Right atrium auricular region (tissue), 2 donors: ENCODE measurements at places on chromosomes 11 and 22. TPM values are rescaled to one million over a fixed set of nuclear protein-coding genes. Genes with fewer than 3 reads are reported as not detected.

DNA sequence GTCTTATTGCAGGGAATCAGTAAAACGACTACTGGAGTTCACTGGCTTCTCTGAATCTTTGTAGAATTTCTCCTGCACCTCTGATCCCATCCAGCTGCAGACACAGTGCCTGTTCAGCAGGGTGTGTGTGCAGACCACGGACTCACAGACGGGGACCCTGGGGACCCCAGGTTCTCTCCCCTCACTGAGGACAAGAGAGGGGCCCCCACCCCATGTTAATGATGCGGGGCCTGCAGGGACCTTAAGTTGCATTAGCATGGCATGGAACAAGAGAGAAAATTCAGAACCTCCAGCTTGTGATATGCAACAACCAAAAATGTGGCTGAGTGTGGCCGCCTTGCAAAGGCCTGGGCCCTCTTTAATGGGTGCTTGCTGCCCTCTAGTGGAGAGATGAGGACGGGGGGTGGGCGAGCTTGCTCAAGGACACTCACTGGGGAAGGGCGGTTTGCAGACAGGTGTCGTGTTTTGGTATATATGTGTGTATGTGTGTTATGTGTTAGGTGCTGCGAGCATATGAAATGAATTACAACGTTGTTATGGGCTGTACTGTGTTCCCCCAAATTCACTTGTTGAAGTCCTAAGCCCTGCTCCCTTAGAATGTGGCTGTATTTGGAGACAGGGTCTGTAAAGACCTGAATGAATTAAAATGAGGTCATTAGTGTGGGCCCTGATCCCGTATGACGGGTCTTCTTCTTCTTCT lies 84.4 kb upstream of the SEPTIN5 start:
- peak; percentile 66 for DNase-seq
- H3K27ac ChIP-seq, result no peak overlapping the region
- H3K4me3 ChIP-seq, result no peak overlapping the region
- no peaks in the 10 kb centered on the region for H3K36me3 ChIP-seq
- no peaks in the 10 kb centered on the region for H3K4me1 ChIP-seq

GRCh38 chr22:30198921-30199320 lies 47.6 kb downstream of the LIF start:
- H3K27ac ChIP-seq, result no peak overlapping the region
- no peaks in the 10 kb centered on the region for H3K36me3 ChIP-seq
- no peaks in the 10 kb centered on the region for H3K27me3 ChIP-seq
- DNase-seq, result no peak
- H3K4me3 ChIP-seq, result no peak overlapping the region
- no peaks in the 10 kb centered on the region for H3K4me1 ChIP-seq

GRCh38 chr22:37797874-37798500 lies 9.7 kb upstream of the GCAT start:
- no peak overlapping the region for H3K27ac ChIP-seq
- H3K4me1 ChIP-seq, result peaks cover 12% of the 10 kb centered on the region
- no peak for DNase-seq
- no peaks in the 10 kb centered on the region for H3K36me3 ChIP-seq
- H3K4me3 ChIP-seq, result no peak overlapping the region

DNA sequence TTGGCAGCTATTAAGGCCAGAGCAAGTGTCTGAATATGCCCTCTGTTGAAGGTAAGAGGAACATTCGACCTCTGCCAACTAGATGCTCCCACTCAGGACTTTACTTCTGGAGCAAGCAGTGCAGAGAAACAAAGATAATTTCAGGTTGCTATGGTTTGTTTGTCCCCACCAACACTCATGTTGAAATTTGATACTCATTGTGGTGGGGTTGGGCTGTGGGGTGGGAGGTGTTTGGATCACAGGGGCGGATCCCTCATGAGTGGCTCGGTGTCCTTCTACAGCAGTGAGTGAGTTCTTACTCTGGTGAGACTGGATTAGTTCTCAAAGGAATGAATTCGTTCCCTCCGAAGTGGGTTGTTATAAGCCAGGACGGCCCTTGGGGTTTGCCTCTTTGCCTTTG lies 12.0 kb downstream of the OR8A1 start:
- DNase-seq, result no peak
- H3K27me3 ChIP-seq, result no peaks in the 10 kb centered on the region
- no peak overlapping the region for H3K4me3 ChIP-seq
- no peak overlapping the region for H3K27ac ChIP-seq

The DMC1 gene
- total RNA-seq, result 16.3 TPM

DNA sequence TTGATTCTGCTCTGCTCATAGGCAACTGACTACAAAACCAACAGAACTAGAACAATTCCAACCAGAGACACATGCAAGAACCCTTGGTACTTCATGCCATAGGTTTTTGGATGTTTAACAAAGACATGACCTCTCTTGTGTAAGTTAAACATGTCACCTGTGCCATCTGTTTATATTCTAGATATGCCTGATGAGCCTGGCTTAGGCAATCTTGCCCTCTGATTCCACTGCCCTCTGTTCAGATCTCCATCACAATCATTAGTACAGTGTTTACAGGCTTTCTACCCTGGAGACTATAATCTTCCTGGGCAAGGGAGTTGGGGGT lies 40.8 kb downstream of the ABTB2 start:
- peak overlapping the region; percentile 24 for H3K27ac ChIP-seq
- H3K36me3 ChIP-seq, result no peaks in the 10 kb centered on the region
- H3K27me3 ChIP-seq, result no peaks in the 10 kb centered on the region
- no peak overlapping the region for H3K4me3 ChIP-seq
- DNase-seq, result no peak

DNA sequence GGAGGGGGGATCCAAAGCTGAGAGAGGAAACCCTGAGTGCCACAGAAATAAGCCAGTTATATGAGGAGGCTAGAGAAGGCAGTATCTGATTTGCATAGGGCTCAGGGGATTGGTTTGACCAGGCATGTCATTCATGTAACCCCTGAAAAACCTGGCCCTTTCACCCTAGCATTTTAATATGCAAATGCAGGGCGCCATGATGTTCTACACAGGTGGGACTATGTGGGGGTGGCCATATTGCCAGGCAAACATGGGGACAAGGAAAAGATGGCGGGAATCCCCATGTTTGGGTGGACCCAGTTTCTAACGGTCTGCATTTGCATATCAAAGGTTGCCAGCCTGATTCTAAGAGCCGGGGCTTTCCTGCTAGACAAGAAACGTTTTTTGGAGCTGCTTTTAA lies 27.2 kb downstream of the CSF2RB start:
- no peaks in the 10 kb centered on the region for H3K27me3 ChIP-seq
- no peak overlapping the region for H3K27ac ChIP-seq
- no peak overlapping the region for H3K4me3 ChIP-seq
- no peaks in the 10 kb centered on the region for H3K36me3 ChIP-seq
- DNase-seq, result no peak
- H3K4me1 ChIP-seq, result no peaks in the 10 kb centered on the region

The HSPB2 gene
- 13.0 TPM for total RNA-seq

- peak within 1 kb of the TSS; percentile 100 for H3K27ac ChIP-seq
- H3K4me1 ChIP-seq, result peaks cover 60% of the 10 kb centered on the region
- DNase-seq, result peak; percentile 79
Observed at GRCh38 chr11:123061403-123062157, at the start of gene HSPA8. Gene HSPA8 (minus strand): TSS chr11:123062136. CDS start chr11:123061324, 812 bp downstream.

The DDTL gene
- not detected for total RNA-seq

GRCh38 chr11:121163658-121164308 lies 62.7 kb downstream of the TECTA start:
- H3K27me3 ChIP-seq, result no peaks in the 10 kb centered on the region
- H3K4me3 ChIP-seq, result no peak overlapping the region
- no peak for DNase-seq

- no peak for DNase-seq
- no peaks in the 10 kb centered on the region for H3K27me3 ChIP-seq
- no peak overlapping the region for H3K27ac ChIP-seq
- no peaks in the 10 kb centered on the region for H3K4me1 ChIP-seq
Observed at GRCh38 chr11:58285483-58286040, 17.5 kb upstream of the OR10W1 start.

DNA sequence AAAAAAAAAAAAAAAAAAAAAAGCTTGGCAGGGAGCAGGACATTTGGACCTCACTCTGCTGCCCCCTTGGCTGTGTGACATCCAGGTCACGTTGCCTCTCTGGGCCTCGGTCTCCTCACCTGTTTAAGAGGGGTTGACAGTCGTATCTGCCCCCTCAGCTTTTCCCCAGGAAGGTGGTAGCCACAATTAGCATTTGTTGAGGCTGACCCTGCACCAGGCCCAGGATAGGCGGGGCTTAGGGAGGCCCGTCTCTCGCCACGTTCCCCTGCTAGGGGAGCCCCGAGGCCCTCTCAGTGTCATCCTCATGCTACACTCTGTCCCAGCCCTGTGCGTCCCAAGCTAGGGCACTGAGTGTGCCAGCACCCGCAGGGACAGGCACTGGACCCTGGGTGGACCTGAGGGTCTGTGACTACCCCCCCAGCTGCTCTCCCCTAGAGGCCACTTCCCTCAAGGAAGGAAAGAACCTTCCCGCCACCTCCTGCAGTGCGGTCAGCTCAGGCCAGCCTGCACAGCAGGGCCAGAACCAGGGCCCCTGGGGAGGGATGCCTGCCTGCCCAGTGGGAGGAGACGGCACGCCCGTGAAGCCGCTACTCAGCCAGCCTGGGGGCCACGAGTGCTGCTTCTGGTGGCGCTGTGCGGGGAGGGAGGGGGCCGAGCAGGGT lies 38.5 kb upstream of the PPARA start:
- no peak overlapping the region for H3K4me3 ChIP-seq
- H3K4me1 ChIP-seq, result no peaks in the 10 kb centered on the region
- H3K27me3 ChIP-seq, result no peaks in the 10 kb centered on the region
- peaks cover 46% of the 10 kb centered on the region for H3K36me3 ChIP-seq

DNA sequence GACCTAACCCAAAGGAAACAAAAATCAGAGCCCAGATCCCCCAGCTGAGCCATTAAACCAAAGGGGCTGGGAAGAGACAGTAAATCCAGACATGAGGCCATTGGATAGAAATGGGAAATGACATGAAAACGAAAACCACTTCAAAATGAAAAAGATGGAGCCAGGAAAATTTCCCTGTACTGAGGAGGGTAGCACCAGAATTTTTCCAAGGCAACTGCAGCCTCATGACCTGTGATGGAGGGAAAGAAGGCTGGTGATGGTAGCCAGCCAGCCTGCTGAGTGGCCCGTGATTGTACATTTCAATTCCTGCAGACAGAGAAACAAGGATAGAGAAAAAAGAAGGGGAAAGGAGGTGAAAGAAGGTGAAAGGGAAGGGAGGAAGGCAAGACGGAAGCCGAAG lies 268.4 kb upstream of the PLET1 start:
- no peaks in the 10 kb centered on the region for H3K27me3 ChIP-seq
- no peak for DNase-seq

DNA sequence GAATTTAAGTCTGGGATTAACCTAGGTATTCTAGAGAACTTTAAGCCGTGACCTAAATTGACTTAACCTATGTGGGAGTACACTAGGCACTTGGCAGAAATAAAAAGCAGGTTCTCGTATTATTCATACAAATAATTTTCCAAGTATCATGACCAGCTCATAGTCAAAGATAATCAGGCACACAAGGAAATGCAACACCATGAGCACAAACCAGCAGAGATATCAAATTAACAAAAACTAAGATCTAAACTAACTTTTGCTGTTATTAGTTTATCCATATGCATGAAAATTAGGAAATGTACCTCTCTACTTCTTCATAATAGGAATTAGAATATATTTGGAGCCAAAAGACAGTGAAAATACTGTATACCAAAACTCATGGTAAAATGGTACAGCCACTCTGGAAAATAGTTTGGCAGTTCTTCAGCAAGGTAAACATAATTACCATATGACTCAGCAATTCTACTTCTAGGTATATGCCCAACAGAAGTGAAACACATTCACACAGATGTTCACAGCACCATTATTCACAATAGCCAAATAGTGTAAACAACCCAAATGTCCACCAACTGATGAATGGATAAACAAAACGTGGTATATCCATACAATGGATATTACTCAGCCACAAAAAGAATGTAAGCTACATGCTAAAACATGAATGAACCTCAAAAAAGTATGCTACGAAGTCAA lies 154.1 kb downstream of the ENTHD1 start:
- H3K4me3 ChIP-seq, result no peak overlapping the region
- H3K36me3 ChIP-seq, result no peaks in the 10 kb centered on the region
- H3K27me3 ChIP-seq, result no peaks in the 10 kb centered on the region
- no peak for DNase-seq

DNA sequence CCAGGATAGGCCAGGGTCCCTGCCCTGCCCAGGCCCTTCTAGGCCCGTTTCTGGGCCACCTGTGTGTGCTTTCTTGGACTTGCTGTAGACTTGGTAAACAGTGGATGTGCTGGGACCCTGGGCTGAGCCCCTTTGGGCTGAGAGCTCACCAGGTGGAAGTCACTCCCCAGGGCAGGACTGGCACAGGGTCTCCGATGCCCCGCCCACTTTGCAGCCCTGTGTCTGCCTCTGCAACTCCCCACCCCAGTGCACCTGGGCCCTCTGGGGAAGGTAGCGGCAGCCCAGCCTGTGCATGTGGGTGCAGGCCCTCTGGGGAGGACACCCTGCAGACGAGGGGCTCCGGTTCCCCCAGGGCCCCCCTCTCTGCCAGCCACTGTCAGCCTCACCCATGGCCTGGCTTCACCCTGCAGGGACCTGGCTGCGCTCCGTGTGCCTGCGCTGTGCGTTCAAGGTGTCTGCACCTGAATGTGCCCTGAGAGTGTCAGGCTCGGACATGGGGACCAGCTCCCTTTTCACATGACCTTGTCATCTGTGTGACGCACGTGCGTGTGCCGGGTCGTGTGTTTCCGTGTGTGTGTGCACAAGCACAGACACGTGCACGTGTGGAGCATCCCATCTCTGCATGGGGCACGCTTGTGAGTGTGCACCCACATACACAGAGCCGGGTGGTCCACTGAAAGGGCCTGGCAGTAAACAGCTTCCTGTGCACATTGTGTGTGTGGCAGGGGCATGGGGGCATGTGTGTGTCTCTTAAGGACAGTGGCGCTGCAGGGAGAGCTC lies 118.5 kb downstream of the KCNQ1OT1 start:
- no peaks in the 10 kb centered on the region for H3K27me3 ChIP-seq
- no peak for DNase-seq
- H3K4me1 ChIP-seq, result peaks cover 14% of the 10 kb centered on the region
- H3K4me3 ChIP-seq, result no peak overlapping the region
- H3K27ac ChIP-seq, result no peak overlapping the region

The OPCML gene
- total RNA-seq, result not detected

GRCh38 chr11:121449123-121449522 lies 3.0 kb upstream of the SORL1 start:
- H3K27me3 ChIP-seq, result no peaks in the 10 kb centered on the region
- no peaks in the 10 kb centered on the region for H3K36me3 ChIP-seq
- H3K4me1 ChIP-seq, result no peaks in the 10 kb centered on the region
- H3K27ac ChIP-seq, result no peak overlapping the region

The ADORA2A gene
- 5.9 TPM for total RNA-seq

The C22orf15 gene
- total RNA-seq, result not detected

The YPEL1 gene
- 11.5 TPM for total RNA-seq

The OR8K3 gene
- not detected for total RNA-seq

- peak; percentile 34 for DNase-seq
- H3K27ac ChIP-seq, result peak overlapping the region; percentile 10
- H3K4me3 ChIP-seq, result no peak overlapping the region
- H3K27me3 ChIP-seq, result no peaks in the 10 kb centered on the region
- no peaks in the 10 kb centered on the region for H3K36me3 ChIP-seq
Observed at GRCh38 chr22:26893173-26894110, 236.1 kb downstream of the MIAT start.

The BTBD18 gene
- not detected for total RNA-seq
